ENCODE measurements at places on chromosomes 11 and 22. TPM values are rescaled to one million over a fixed set of nuclear protein-coding genes. Genes with fewer than 3 reads are reported as not detected.

ZBTB16 gene
- 2.7 TPM for total RNA-seq

- DNase-seq: no peak
Measured at GRCh38 chr11:118896472-118896913, 12.8 kb downstream of the CXCR5 start.

TUT1 gene
- 24.1 TPM for total RNA-seq

GRCh38 chr11:78642979-78643675 lies 68.5 kb upstream of the NARS2 start:
- no peak for DNase-seq

HOATZ gene
- total RNA-seq: not detected

RASD2 gene
- total RNA-seq: 0.07 TPM

GRCh38 chr11:33417121-33417520 lies 159.9 kb downstream of the HIPK3 start:
- DNase-seq: no peak

DNA sequence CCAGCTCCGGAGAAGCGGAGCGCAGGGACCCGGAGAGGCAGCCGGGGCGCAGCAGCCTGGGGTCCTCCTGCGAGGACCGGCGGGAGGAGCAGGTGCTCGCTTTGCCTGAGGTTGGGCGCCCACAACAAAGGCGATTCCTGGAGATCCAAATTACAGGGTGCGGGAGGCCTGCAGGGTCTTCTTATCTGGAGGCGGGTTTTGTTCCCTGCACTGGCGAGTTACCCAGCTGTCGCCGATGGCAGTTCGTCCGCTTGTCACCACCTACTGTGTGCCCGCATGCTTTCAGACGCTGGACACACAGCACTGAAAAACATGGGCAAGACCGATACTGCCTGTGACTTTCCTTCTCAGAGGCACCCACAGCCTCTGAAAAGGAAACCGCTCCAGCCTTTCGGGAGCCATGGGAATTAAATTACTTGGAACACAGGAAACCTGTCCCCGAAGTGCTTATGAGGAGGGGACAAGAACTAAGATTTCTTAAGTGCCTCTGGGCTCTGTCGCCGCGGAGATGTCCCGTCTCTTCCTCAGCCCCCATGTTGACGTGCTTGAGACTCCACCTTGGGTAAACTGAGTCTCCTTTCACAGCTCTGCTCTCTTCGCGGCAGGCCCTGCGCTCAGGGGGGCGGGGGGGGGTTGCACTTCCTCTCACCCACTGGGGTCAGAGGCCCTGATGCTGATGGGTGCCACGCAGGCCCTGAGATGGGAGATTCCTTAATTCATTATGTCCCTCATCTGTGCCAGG lies 1.3 kb upstream of the ZFTA start:
- DNase-seq: no peak

GRCh38 chr11:121656328-121657090 lies 203.7 kb upstream of the SORL1-AS1 start:
- no peak for DNase-seq

- no peak for DNase-seq
Measured at GRCh38 chr11:9643751-9644150, 20.1 kb upstream of the SWAP70 start.

- DNase-seq: no peak
Measured at GRCh38 chr22:46961591-46962295, 199.3 kb downstream of the TBC1D22A start.

LRRC56 gene
- 1.8 TPM for total RNA-seq

FIBIN gene
- total RNA-seq: not detected

- DNase-seq: no peak
Measured at GRCh38 chr22:24353121-24353520, 74.3 kb upstream of the ADORA2A start.

All from natural killer cell treated with Interleukin-12 subunit alpha and Interleukin-12 subunit beta and Interleukin-15 and Interleukin-18, amount 100 ng/mL, for 72 hours (primary cell).